CD4-positive, alpha-beta T cell treated with Interleukin-4 for 4 hours (primary cell): ENCODE measurements at places on chromosomes 3 and 15.

GRCh38 chr3:76490064-76490463 lies 549.8 kb upstream of the ROBO2 start:
- DNase-seq: no peak

- DNase-seq: no peak
Measured at GRCh38 chr3:40770061-40770460, 245.3 kb downstream of the ZNF621 start.

- no peak for DNase-seq
Measured at GRCh38 chr15:31219221-31219620, 107.4 kb upstream of the KLF13 start.

DNA sequence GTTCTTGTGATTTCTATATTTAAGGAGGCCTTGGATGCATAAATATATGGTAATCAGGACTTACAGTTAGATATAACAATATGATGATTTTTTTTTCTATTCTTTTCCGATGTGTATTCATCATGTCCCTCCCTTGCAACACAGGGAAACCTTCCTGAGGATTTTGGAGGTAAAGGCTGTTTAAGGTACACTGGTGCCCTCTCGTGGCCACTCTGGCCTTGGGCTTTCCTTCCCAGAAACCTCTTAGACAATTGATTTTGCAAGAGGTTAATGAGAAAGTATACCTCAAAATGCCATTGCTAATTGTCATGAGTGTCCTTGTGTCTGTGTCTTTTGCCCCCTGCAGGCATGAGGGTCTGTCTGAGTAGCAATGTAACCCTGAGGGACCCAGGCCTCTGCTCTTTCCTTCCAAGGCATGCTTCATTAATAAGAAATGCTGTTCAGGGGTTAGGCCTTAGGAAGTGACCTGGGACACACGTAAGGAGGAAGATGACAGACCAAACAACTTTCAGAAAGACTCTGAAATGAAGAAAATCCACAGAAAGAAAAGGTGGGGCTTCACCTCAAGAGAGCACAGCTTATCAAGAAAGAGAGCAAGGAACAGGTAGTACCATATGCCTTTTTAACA lies 70.3 kb upstream of the PPP2R3A start:
- peak; percentile 24 for DNase-seq

GRCh38 chr3:129605922-129606635 lies 397 bp downstream of the PLXND1 start:
- no peak for DNase-seq

GRCh38 chr15:76514282-76514681 lies 177.7 kb downstream of the ISL2 start:
- DNase-seq: no peak

DNA sequence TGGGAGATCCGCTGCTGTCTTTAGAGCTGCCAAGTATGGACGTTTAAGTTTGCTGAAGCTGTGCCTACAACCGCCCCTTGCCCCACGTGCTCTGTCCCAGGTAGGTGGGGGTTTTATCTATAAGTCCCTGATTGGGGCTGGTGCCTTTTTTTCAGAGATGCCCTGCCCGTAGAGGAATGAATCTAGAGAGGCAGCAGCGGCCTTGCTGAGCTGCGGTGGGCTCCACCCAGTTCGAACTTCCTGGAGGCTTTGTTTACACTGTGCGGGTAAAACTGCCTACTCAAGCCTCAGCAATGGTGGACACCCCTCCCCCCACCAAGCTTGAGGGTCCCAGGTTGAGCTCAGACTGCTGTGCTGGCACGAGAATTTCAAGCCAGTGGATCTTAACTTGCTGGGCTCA lies 83.4 kb upstream of the FGF7 start:
- DNase-seq: no peak

- DNase-seq: no peak
Measured at GRCh38 chr3:15523660-15524417, 2.3 kb upstream of the COLQ start.

- no peak for DNase-seq
Measured at GRCh38 chr15:56194035-56194434, 49.6 kb downstream of the RFX7 start.

DNA sequence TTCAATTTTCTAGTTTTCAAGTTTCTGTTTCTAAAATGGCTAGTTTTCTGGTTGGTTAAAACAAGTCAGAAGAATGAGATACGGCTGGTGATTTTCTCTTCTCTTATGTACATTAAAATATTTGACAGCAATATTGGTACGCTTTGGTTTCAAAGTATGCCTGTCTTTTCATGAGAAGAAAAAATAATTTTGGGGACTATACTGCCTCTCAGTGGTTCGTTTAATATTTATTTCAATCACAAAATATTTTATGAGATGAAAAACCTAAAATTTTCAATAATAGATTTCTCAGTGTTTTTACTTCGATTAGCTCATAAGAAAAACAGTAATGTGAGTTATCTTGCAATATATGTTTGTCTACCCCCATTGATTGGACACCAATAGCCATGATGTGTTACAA lies 72.8 kb upstream of the AADACL2 start:
- no peak for DNase-seq

- DNase-seq: no peak
Measured at GRCh38 chr3:27577504-27577903, 93.3 kb upstream of the SLC4A7 start.

- no peak for DNase-seq
Measured at GRCh38 chr3:66449411-66449974, 51.3 kb downstream of the LRIG1 start.

DNA sequence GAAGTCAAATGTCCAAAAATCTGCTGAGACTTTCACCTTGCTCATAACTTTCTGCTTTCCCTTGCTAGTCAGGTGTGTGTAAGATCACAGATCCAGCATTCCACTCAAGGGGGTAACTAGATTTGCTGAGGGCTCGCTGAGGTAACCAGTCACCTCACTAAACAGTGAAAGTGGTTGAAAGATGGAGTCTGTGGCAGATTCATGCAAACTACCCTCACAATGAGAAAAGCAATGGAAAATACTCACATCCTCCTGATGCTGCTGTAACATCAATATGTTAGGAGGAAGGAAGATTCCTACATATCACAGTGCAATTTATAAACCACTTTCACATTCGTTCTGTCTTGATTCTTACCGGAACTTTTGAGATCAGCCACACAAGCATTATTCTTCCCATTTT lies 174.3 kb upstream of the BCL6 start:
- peak; percentile 15 for DNase-seq

- DNase-seq: no peak
Measured at GRCh38 chr3:119157971-119158370, 12.0 kb downstream of the TEX55 start.

DNA sequence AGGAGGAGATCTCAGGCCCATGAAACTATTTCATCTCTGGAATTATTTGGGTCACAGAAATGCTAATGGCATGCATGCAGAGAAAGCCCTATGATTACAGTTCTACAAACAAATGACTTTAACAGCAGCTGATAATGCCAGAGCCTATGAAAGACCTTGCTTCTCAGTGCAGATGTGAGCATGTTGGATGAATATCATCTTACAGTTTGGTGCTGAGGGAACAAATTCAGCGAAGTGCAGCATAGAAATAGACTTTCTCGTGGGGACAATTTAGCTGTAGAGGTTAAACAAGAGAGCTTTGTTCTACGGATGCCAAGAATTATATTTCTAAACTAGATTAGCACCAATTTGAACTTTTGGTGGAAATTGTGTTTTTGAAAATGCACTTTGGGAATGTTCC lies 27.7 kb downstream of the PTX3 start:
- no peak for DNase-seq

DNA sequence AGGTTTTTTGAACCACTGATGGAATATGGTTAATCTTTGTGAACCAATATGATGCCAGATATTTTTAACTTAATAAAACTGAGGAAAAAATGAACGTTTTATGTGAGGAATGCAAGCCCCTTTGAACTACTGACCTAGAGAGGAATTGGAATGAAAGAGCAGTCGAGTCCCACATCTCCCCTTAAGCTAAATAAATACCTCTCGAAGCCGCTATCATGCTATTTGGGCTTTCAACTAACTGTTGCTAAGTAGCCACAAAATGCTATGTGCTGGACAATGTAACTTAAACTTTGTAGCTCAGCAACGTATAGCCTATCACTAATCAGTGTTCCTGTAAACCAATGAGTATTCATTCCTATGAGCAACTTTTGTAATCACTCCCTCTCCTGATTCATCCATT lies 1037.2 kb downstream of the SQOR start:
- DNase-seq: no peak

- DNase-seq: no peak
Measured at GRCh38 chr3:117567382-117567781, 857.8 kb downstream of the TUSC7 start.

DNA sequence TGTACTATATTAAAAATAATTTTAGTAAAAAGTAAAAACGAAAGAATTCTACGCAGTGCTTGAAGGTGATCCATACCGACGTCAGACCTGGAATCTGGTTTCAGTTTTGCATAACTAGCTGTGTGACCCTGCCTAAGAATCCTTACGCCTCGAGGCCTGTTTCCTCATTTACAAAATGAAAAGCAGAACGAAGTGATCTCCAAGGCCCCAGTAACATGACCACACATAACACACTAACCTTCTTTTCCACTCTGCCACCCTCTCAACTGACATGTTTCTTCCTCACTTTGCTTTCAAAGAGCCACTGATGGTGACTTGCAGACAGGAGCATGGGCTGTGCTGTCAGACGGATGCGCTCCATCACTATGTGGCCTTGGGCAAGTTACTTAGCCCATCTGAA lies 4.8 kb downstream of the MESD start:
- DNase-seq: no peak

DNA sequence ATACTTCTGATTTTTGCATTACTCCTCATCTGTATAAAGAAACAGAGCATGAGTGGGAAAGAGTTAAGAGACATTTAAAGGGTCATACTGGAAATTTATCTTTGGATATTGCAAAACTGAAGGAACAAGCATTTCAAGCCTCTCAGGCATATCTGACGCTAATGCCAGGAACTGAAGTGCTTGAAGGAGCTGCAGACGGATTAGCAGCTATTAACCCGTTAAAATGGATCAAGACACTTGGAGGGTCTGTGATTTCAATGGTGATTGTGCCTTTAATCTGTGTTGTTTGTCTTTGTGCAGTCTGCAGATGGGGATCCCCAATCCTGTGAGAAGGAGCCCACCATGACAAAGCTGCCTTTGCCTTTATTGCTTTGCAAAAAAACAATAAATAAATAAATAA lies 202.5 kb upstream of the UBE3A start:
- DNase-seq: no peak

GRCh38 chr15:65460741-65461347 lies 38.1 kb upstream of the IGDCC4 start:
- peak; percentile 35 for DNase-seq

- DNase-seq: no peak
Measured at GRCh38 chr3:4643904-4644547, 150.9 kb downstream of the ITPR1 start.

DNA sequence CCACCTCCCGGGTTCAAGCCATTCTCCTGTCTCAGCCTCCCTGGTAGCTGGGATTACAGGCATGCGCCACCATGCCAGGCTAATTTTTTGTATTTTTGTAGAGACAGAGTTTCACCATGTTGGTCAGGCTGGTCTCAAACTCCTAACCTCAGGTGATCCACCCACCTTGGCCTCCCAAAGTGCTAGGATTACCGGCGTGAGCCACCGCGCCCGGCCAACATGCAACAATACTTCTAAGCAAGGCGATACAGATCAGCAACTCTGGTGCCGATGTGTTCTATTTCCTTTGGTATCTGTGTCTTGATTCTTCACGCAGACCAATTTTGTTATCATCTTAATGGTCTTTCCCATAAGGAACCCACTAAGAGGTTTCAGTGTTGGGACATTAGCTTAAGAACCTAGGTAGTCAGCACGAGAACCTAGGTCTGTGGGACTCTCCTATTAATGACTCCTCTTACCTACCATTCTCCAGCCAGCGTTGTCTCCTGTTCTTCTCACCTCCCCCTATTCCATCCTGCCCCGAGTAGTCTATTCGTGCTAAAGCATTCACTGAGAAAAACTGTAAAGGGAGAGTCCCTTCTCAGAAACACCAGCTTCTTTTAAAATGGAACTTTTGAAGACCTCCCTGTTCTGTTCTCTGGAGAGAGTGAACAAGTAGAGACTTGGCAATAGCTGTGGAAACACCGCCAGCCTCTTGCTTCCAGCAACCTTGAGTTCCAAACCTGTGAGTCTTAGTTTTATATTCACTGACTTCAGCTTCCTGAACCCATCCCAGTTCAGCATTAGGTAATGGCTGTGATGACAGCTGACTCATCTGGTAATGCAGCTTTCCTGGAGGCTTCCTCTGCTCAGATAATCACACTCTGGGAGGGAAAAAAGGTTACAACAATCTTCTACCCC lies 61.2 kb downstream of the TSC22D2 start:
- no peak for DNase-seq

- no peak for DNase-seq
Measured at GRCh38 chr3:10956986-10957385, 35.6 kb upstream of the SLC6A1 start.

DNA sequence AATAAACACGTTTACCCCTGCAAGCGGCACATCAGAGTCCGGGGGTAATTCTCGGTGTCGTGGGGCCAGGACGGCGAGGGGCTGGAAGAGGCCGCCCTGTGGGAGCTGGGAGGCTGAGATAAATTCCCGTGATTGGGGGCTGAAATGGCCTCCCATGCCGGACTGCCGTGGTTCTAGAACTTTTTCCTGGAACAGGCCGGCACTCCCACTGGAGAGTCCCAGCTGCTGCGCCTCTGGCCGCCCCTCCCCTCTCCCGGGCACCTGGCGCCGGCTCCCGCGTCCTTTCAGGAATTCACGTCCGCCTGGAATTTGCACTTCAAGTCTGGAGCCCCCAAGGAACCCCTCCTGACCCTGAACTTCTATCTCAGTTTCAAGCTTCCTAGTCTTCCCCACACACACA lies 10.8 kb upstream of the LRRC2 start:
- DNase-seq: no peak

DNA sequence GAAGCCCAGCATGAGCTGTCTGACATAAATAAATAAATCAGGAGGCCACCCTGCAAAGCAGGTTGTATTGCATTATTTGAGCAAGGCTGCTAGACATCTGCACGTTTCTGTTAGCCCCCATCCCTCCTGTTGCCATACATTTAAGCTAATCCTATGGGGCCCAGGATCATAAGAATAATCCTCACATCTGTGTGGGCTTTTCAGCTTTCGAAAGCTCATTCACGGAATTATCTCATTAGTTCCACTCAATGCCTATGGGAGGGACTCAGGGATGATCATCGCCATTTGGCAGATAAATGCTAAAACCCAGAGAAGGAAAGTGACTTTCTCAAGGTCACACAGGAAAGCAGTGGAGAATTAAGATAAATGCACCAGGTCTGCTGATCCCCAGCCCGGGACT lies 123.4 kb downstream of the TLE3 start:
- DNase-seq: no peak

DNA sequence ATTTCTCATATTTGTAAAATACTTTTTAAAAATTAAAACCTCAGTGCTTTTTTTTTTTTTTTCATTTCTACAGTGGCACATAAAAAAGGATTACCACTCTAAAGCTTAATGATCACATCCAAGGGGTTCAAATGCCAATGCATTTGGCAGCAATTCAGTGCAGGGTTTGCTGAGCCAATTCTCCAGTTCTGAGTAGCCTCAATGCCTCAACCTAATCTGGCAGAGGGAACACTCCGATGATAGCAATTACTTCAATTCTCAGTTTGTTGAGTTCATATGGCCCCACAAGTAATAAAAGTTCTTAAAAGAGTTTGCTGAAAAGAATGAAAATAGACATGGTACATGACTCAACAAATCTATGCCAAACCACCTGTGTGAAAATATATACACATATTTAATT lies 79.3 kb upstream of the RBMS3 start:
- DNase-seq: no peak
